ENCODE measurements at places on chromosomes 13 and 19.

DNA sequence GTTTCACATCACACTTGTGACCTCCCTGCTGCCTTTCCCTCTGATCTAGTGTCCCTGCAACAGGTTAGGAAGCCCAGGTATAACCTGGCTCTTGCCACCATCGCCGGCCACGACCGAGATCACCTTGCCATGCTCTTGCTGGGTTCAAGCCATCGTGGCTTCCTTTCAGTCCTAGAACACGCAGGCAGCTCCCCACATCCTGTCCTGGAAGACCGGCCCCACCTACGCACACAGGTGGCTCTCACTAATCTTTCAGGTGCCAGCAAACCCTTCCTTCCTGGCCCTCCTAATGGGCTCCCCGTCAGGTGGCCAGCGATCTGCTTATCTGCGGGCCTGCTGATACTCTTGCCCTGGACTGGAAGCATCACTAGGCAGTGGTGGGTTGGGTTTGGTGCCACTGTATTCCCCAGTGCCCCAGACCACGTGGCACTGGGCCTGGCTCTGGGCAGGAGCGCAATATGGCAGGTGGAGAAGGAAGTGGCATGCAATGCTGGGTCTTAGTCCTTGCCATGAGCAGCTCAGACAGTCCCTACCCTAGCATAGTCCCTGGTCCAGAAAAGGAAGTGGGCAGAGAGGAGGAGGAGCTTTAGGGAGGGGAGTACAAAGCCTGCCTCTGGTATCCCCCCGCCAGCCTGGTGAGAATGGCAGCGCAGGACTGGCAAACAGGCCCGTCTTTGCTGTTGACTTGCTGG, 11.8 kb downstream of the PPP1R37 start:
- DNase-seq: no peak

DNA sequence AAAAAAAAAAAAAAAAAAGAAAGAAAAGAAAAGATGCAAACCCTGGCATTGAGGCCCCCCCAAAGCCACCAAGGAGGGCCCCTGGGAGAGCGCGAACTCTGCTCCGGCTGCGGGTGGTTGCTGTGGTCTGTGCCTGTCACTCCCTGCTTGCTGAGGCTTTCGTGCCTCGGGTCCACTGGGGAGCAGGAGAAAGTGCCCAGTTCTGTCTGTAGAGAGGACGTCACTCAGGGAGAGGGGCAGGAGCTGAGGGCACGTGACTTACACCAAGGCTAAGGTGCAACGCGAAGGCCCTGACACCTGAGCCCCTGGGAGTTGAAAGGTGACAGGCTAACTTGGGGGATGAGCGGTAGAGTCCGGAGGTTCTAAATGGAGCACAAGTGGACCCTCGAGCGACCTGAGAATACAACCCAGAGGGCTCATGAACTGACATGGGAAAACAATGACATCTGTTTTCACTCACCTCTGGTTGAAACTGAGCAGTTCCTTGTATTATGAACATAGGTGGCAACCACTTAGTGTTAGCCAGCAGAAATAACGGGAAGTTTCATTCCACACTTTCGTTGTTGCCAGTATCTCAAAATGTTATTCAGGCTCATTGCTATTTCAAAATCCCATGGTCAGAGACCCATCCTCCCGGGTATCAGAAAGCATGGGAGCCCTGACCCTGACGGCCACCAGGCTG, 69.2 kb upstream of the TM9SF2 start:
- no peak for DNase-seq

DNA sequence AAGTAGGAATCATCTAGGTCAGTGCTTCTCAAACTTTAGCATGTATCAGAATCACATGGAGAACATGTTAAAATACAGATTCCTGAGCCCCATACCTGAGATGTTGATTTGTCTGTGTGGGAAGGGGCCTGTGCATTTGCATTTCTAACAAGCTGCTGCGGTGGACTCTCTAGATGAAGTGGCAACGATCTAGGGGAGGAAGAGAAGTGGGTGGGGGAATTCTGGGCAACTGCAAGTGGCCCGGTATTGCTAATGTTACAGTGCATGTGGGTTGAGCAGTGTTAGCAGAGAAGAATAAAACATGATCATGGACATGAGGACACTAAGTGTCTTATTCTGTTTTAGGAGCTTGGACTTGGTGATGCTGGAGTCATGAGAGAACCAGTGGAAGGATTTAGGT, 329.0 kb downstream of the OLFM4 start:
- DNase-seq: no peak

DNA sequence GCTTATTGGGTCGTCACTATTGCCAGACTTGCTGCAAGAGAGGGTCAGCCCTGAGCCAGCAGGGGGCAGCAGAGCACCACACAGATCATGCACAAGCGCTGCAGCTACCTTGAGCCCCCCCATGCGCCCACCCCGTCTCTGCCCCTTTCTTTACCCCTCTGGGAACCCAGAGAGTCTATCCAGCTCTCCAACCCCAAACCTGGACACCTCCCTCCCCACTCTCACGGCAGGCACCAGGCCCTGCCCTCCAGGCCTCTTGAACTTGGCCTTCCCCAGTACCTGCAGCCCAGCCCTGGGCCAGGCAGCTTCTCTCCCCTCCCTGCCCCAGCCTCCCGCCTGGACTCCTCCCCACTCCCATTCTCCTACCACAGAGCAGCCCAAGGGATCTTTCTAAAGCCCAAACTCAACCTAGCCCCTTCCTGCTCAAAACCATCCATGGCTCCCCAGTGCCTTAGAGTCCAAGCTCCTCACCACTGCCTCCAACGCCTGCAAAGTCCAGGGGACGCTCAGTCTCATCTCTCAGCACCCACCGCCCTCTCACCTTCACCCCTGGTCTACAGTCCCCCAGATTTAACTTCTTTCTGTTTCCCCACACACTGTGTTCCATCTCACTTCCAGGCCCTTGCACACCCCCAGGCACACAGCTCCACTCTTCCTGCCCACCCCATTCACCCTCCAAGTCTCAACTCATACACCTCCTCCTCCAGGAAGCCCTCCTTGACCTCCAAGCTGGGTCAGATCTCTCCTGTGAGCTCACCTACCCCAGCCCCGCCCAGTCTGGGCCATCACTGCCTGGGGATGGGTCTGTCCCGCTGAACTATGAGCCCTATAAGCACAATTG, 9.4 kb upstream of the CEACAM16 start:
- DNase-seq: no peak

DNA sequence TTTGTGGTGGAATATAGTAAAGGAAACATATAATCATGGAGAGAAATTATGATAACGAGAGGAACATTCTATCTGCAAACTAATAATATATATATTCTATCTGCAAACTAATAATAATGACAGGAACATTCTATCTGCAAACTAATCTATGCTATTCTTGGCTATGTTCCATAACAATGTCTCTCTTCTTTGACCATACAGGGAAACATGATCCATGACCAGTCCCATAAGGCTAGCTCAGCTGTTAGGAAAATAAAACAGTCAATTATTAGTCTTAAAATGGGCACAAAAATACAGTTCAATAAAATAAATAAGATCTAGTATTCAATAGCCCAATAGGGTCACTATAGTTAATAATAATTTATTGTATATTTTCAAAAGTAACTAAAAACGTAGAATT, 707.8 kb upstream of the PCDH20 start:
- DNase-seq: no peak

- no peak for DNase-seq
Observed at GRCh38 chr19:42410371-42410770, 16.8 kb downstream of the LIPE start.
